ENCODE measurements at places on chromosomes 13 and 19.

- no peak for DNase-seq
These were observed 305.1 kb downstream of the ITGBL1 start for GRCh38 chr13:101757446-101758039.

DNA sequence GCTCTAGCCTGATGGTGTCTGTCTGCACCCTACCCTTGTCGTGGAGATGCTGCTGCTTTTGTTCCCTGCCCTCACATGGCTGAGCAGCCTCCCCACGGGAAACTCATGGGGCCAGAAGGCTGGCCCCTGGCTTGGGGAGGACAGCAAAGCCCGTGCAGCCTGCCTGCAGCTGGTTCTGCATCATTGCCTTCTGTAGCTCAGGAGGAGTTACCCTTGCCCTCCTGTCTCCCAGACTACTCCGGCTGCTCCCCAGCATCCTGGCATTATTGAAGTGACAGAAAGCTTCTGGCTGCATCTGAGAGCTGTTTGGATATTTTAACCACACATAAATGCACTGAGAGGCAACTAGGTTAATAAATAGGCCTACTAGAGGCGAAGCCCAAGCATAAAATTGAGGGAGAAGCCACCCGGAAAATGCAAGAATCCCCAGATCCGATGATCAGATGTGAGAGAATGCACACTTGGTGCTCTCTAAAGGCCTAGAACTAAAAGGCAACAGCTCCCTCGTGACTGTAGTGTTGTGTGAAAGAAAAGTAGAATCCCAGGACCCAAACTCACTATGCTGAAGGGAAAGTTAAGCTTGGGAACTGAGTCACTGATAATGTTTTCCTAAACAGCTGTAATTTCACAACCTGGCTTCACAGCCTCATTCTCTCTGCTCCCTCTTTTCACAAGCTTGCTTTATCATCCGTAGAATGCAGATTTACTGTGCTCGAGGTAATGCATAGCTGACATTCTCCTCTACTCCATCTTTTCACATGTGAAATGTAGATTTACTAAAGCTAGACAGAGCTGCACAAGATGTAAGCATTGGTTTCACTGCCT, 110.8 kb downstream of the TNFRSF19 start:
- no peak for DNase-seq

DNA sequence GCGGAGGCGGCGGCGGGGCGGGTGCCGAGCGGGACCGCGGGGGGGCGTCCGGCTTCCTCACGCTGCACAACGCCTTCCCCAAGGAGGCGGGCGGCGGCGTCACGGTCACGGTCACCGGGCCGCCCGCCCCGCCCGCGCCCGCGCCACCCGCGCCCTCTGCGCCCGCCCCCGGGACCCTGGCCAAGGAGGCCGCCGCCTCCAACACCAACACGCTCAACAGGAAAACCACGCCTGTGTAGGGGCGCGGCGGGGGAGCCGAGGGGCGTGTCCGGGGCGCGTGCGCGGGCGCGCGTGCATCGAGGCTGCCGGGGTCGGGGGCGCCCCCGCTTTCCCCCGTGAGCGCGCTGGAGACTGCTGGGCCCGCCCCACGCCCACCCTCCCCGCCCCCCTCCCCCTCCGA, 8.8 kb upstream of the CACNG6 start:
- DNase-seq = no peak

- DNase-seq = peak; percentile 21
These were observed 39.4 kb downstream of the ZNF136 start for GRCh38 chr19:12202250-12202649.

DNA sequence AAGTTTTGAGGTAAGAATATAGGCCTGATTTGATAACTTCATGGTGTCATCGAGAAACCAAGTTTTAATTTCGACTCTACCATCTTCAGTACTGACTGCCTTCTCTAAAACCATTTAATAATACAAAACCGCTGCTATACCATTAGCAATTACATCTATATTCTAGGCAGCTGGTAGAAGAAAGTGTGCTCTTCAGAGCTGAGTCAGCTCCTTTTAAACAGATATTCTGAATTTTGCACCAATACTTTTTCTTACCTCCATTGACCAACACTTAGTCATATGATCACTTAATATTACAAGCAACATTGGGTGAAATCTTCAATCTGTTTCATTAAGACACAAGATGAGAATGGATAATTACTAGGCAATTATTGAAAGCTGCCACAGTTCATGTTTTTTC, 1667.8 kb downstream of the PCDH9 start:
- no peak for DNase-seq

DNA sequence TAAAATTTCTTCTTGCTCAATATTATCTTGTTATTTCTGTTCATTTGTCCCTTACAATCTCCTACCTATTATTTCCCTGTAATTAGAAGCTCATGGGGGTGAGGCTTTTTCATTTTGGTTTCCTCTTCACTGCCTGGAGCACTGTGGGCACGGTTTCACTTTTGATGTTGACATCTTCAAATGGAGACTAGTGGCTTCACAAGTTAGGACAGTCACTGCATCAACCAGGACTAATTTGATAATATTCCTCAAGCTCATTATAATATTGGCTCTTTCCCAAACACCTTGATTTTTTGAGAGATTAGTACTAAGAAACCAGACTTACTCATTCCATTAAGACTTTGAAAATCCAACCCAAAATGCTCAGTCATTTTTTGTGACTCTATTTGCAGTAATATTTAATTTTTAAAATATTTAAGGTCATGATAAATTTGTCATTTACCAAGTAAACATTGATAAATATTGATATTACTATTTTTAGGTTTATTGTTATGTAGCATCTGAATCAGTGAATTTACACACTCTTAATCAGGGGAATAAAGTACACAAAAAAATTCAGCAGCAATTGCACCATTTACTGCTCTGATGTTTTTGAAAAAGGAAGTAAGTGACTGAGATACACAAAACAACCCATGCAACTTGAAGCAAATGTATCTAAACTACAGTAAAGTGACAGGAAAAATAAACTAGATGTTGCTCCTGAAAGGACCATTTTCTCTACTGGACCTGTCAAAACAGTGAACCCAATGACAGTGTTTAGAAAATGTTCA, 28.8 kb upstream of the RCBTB2 start:
- DNase-seq = no peak

DNA sequence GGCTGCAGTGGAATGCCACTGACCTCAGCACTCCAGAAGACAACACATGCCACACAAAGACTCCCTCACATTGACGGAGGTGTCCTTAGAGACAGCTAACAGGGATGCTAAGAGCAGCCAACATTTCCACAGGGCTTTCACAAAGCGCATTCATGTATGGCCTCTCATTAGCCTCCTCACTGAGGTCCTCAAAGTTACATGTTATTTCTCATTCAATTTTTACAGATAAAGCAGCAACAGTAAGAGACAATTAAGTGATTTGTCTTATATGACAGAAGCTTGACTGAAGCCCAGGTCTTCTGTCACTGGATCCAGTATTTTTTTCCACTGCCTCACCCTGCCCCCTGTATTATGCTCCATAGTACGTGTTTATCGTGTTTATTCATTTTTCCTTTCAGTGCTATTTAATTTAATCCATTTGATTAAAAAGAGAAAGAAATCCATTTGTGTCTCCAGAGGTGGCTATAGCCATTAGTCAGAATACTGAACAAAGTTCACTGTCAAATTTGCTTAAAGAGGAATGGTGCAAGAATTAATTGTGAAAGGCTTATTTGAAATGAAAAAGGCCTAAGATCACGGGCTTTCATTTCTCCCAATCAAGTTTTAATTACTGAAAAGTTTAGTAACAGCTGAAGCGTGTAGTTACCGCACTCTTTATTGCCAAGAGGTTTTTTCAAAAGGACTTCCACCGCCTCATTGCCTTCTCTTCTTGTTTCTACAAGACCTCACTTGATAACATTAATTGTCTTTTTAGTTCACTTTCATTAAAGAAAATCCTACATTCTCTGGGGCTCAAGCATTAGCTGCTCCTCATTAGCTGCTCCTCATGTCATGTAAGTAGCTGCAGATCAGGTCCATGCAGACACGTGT, 115.0 kb downstream of the COG6 start:
- DNase-seq = no peak

GRCh38 chr19:15769586-15769985, 17.9 kb upstream of the OR10H5 start:
- DNase-seq = no peak

DNA sequence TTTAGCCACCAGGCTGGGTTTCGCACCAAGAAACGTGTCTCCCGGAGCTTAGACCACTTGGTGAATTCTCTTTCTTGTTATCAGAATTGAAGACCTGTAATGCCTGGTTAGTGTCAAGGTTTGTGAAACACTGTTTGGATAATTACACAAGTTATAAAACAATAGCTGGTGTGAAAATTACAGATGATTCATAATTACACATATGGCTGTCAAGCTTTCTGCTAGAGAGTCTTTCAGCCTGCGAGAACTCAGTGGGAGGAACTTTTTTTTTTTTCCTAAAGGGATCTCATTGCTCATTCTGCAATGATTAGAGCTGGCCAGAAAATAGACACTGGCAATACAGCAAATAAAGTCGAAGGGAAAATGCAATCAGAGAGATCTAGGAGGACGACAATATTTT, 13.4 kb upstream of the KLK4 start:
- DNase-seq = no peak

DNA sequence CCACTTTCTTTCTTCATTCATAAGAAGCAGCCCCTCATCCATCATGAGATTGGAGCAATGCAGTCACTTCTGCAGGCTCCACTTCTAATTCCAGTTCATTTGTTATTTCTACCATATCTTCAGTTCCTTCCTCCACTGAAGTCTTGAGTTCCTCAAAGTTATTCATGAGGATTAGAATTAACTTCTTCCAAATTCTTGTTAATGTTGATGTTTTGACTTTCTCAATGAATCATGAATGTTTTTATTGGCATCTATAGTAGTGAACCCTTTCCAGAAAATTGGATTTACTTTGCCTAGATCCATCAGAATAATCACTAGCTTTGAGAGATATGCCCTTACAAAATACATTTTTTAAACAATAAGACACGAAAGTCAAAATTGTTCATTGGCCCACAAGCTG, 2567.7 kb upstream of the PCDH20 start:
- no peak for DNase-seq

GRCh38 chr13:44280456-44280855, 93.2 kb upstream of the SERP2 start:
- no peak for DNase-seq

DNA sequence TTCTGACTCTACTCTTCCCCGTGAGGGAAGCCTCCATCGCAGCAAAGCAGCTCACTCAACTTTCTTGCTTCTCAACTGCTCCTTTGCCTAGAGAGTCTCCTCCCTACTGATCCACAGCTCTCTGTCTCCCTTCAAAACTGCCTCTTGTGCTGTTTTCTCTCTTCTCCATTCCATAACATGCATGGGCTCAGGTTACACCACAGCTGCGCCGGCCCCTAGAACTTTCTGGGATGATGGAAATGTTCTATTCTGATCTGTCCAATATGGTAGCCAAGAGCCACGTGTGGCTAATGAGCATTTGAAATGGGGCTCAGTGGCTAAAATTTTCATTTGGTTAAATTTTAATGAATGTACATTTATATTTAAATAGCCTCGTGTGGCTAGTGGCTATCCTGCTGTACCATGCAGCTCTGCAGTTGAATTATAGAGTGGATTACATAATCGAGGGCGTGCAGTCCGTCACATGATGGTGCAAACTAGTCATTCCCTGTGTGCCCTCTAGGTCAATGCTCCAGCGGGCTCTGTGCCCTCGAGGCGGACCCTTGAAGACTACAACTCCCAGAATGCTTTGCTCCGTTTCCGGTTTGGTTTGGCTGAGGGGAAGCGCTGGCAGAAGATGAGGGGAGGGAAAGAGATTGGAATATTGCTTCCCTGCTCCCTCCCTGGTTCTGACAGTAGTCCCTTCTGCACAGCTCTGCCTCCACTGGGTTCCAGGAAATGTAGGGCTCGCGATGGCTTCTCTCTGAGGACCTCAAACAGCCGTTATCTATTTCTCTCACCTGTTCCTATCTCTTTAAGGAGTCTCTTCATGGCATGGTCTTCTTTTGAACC, 109.8 kb downstream of the CACNA1A start:
- no peak for DNase-seq

DNA sequence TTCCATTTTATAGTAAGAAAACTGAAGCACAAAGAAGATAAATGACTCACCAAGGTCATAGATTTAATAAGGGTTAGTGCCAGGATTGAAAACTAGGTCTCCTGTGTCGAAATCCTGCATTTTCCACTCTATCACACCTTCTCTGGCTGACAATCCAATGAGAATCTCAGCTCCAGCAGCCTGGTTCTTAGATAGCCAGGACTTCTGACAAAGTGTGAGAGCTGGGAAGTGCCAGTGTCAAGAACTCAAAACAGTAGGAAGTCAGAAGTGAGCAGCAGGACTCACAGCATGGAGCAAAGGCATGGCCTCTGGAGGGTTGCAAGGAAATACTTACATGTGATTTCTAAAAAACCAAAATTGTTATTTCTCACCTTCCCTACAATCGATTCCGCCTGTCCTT, 24.3 kb downstream of the KCTD12 start:
- DNase-seq = no peak

- no peak for DNase-seq
These were observed 59.5 kb downstream of the TEX26 start for GRCh38 chr13:30991922-30992321.

GRCh38 chr19:8319807-8320520, 1.2 kb downstream of the NDUFA7 start:
- no peak for DNase-seq

DNA sequence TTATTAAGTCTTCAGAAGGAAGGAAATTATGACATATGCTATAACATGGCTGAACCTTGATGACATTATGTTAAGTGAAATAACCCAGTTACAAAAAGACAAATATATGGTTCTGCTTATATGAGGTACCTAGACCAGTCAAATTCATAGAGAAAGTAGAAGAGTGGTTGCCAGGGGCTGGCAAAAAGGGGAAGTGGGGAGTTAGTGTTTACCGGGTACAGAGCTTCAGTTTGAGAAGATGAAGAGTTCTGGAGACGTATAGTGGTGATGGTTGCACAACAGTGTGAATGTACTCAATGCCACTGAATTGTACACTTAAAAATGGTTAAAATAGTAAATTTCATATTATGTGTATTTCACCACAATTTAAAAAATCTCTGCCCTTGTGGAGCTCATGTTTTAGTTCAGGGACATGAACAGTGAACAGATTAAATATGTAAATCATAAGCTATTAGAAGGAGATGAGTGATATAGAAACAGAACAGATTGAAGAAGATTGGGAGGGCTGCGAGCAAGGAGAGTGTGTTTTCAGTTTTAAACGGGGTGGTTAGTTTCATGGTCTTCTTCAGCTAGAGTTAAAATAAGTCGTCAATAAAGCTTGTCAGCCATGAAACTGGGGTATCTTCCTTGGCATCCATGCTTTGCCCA, 355.2 kb downstream of the KCNRG start:
- no peak for DNase-seq

DNA sequence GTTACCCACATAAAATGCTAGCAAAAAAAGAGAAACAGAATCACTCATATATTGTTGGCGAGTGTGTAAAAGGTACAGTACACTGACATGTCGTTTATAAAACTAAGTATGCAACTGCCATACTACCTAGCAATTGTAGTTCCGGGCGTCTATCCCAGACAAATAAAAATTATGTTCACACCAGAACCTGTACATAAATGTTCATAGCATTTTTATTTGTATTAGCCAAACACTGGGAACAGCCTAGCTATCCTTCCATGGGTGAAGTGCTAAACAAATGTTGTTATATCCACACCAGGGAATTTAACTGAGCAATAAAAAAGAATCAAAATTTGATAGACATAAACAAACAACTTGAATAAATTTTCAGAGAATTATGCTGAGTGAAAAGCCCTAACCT, 28.9 kb upstream of the POSTN start:
- DNase-seq = no peak

All from stimulated activated CD8-positive, alpha-beta memory T cell treated with anti-CD3 and anti-CD28 coated beads, Interleukin-7, amount 100 ng/mL, for 24 hours (primary cell).